ENCODE measurements at places on chromosomes 12 and 14. TPM values are rescaled to one million over a fixed set of nuclear protein-coding genes. Genes with fewer than 3 reads are reported as not detected.

Gene DAO
- total RNA-seq = not detected

Gene ZFHX2
- total RNA-seq = 0.14 TPM

Gene GPRC5D
- total RNA-seq = not detected

Gene PDE3A
- total RNA-seq = 1.1 TPM

Gene PLEK2
- total RNA-seq = 12.0 TPM

Gene CHGA
- not detected for total RNA-seq

Data from placental pericyte (primary cell).